ENCODE measurements at places on chromosomes 7 and 10.

DNA sequence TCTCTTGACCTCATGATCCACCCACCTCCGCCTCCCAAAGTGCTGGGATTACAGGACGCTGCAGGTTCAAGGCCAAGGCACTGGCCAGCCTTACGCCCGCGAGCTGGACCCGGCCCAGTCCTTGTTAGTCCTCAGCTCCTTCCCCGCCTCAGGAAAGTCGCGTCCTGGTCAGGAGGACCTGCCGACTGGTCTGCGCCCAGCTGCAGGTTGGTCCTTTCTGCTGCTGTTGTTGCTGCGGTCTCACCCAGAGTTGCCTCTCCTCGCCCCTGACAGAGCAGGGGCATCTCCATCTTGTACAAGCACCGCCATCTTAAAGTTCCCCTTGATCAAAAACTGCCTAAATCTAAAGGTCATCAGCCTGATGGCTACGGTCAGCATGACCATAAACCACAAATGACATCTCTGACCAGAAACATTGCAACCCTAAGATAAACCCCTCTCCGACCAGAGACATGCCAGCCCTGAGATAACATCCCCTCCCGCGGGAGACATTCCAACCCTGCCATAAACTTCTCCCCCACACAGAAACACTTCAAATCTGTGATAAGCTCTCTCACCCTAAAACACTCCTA is 13.9 kb upstream of the BMS1 start:
- DNase-seq = no peak

GRCh38 chr10:54065106-54065505 is 735.9 kb downstream of the PCDH15 start:
- DNase-seq = no peak

GRCh38 chr7:133052401-133052756 is 29.5 kb downstream of the CHCHD3 start:
- DNase-seq = no peak

DNA sequence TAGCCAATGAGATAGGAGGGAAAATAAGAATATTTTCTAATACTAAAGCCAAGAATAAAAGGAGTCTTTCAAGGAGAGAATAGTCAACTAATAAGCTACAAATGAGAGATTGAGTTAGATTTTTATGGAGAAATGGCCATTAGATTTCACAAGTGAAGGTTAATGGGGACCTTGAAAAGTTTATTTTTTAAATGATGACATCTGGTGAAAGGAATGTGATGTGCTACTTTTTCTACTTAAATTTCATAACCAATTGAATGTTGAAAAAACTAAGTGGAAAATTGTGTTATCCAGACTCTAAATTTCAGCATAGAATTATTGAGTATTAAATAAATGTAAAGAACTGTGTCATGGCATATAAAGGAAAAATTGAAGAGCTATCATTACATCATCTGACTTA is 125.7 kb downstream of the TSPAN12 start:
- no peak for DNase-seq

DNA sequence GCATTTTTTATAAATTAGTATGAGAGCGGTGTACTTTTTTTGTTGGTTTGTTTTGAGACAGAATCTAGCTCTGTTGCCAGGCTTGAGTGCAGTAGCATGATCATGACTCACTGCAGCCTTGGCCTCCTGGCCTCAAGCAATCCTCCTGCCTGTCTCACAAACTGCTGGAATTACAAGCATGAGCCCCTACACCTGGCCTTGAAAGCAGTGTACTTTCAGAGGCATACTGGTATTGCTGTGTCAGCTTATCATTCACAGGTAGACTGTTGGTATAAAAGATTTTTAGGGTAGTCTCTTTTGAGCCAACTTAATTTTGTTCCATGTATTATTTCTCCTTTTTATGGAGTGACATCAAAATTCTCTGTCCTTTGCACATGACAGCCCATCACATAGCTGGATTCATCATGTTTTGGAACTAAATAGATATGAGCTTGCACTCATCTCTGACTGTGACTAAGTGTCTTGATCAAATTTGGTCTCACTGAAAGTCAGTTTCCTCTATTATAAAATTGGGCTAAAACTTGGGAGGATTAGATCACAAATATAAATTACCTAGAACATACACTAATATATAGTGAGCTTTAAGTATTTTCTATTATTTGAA is 12.4 kb downstream of the GNAT3 start:
- no peak for DNase-seq

DNA sequence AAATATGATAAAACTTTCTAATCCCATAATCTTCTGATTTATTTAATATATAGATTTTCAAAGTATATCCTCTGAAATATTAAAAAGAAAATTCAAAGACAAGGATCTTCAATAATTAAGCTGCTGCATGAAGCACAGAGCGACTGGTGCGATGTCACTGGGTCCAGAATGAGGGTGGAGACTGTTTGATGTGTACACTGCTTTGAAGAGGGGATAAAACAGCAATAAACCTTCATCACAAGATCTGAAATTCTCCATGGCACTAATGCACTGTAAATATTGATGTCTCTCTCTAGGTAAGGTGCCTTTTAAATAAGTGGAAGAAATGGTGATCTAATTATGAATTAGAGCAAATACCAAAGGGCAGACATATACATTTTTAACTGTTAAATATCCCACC is 337.8 kb downstream of the PARD3 start:
- no peak for DNase-seq

DNA sequence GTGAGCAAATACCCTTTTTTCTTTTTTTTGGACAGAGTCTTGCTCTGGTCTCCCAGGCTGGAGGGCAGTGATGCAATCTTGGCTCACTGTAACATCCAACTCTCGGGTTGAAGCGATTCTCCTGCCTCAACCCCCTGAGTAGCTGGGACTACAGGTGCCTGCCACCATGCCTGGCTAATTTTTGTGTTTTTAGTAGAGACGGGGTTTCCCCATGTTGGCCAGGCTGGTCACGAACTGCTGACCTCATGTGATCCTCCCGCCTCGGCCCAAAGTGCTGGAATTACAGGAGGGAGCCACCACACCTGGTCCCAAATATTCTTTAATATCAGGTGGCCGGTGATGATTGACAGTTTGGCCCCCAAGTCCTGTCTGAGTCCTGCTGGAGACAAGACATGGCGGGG is 6.6 kb downstream of the LAT2 start:
- no peak for DNase-seq

DNA sequence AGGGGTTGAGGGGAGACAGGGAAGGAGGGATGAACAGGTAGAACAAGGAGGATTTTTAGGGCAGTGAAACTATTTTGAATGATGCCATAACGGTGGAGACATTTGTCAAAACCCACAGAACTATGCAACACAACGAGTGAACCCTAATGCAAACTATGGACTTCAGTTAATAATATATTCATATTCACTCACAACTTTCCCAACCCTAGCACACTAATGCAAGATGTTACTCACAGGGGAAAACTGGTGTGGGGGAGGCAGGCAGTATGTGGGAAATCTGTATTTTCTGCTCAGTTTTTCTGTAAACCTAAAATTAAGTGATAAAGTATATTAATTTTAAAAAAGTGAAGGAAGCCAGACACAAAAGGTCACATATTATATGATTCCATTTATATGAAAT is 17.3 kb downstream of the GNA12 start:
- DNase-seq = no peak

DNA sequence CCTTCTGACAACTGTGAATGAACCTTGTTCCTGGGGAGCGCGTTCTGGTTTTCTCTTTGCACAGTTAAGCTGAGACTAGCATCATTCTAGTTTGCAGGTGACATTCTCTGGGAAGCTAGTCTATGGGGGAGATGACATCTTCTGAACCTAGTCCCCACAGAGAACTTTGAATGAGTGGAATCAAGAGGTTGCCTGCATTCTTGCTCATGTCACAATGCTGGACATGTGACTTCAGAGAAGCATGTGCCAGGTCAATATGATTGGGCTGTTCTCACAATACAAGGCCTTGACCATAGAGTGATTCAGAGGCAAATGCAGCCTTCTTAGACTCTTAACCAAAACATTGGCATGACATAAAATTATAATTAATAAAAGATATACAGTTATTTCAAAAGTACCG is 22.1 kb downstream of the KLLN start:
- DNase-seq = no peak

- DNase-seq = no peak
These were observed 195.0 kb upstream of the STK17A start for GRCh38 chr7:43387932-43388331.

DNA sequence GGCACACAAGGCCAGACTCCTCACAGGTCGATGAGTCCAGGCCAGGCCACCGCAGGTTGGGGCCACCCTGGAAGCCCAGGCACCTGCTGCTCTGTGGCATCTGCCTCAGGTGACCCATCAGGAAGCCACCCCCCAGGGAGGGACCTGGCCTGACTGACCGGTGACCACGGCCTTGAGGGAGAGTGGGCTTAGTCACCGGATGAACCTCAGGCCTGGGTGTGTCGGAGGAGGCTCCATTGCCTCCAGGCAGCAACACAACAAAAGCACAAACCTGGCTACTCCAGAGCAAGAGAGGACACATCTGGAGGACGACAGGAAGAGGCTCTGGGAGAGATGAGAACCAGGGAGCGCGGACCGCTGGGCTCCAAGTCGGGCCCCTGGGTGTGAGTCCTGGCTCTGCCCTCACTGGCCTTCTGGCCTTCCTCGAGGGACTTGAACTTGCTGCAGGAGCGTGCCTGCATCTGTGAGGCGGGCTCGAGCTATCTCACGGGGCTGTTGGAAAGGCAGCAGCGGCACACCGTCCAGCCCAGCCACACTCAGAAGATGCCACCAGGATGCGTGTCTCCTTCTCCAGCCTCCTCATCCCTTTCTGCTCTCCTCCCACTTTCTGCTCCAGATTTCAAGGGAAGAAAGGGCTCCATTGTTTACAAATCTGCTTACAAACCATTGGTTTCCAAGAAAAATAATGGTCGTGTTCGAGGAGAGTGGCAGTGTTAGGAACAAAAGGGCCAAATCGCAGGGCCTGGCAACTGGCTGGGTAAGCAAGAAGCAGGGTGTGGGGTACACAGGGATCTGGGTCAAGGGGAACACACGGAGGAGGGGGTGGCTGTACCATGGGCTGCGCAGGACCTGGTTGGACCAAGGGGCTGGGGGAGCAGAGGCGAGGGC is 152.9 kb downstream of the ADAM12 start:
- DNase-seq = no peak

DNA sequence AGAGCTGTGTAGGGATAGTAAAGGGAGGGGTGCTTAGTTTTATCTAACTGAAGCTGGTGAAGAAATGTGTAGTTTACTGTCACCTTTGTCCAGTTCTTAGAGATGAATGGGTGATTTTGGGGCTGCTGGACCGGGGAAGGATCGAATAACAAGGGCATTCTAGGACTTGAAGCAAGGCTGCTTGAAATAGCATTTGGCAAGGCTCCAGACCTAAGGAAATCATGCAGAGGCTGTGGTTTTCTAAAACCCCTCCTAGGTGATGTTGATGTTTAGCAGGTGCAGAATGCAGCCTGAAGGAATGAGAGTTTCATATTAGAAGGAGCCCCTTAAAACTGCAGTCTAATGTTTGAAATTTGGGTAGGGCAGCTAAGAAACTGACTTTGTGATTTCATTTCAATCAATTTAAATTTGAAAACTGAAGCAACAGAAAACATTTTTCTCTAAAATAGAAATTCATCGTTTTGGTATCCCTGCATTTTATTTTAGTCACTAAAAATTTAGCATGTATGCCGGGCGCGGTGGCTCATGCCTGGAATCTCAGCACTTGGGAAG is 68.5 kb downstream of the TET1 start:
- peak; percentile 12 for DNase-seq

- no peak for DNase-seq
These were observed 131.5 kb downstream of the KIAA1217 start for GRCh38 chr10:24340446-24340845.

DNA sequence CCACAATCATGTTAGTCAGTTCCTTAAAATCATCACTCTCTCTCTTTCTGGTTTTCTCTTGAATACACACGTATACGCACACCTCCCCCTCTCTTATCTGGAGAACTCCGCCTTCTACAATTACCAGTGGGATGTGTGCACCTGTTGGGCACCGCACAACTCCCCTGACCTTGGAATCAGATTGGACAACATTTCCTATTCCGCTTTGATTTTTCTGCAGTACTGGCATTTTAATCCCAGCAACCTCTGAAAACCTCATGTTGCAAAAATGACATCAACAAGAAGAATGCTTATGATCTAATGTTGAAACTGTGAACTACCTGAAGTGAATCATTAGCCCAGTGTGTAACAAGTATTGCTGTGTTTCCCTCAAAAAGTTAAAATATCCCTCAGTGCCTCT is 109.6 kb downstream of the KIAA1217 start:
- DNase-seq = no peak

DNA sequence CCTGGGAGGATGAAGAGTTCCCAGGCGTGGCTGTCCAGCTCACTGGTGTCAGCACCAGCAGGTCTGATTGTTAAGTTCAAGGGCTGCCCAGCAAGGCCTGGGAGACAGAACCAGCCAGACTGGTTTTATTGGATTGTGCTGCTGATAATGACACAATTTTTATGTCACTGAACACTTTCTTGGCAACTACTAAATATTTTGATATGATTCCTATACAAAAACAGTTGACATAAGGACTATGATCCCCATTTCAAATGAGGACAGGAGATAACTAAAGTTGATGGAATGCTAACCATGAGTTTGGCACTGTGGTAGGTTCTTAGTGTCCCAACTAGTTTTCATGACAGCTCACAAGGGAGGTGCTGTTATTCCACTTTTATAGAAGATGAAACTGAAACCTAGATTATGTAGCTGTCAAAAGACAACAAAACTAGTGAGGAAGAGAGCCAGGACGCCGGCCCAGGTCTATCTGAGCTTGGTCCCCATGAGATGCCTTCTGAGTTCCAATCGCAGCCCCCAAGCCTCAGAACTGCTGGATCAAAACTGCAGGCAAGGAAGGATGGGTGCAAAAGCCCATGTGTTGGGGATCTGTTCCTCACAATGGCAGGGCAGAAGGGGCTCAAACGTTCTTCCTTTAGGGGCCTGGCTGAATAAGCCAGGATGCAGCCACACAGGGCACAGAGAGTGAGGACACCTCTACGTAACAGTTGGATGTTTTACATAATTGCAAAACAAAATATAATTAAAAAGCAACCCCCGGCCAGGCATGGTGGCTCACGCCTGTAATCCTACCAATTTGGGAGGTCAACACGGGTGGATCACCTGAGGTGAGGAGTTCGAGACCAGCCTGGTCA is 52.8 kb downstream of the COBL start:
- no peak for DNase-seq

GRCh38 chr7:132065193-132065988 is 509.0 kb upstream of the PODXL start:
- no peak for DNase-seq

GRCh38 chr10:95445223-95445836 is 115.8 kb downstream of the SORBS1 start:
- no peak for DNase-seq

- DNase-seq = no peak
These were observed 420.6 kb downstream of the PLXNA4 start for GRCh38 chr7:132155715-132156114.

- DNase-seq = no peak
These were observed 181.1 kb upstream of the ASAH2 start for GRCh38 chr10:50432211-50433009.

GRCh38 chr7:29405891-29406290 is 157.7 kb upstream of the PRR15 start:
- DNase-seq = no peak

GRCh38 chr7:50246551-50246950 is 58.0 kb upstream of the IKZF1 start:
- no peak for DNase-seq
